Neural progenitor cell (in vitro differentiated cells): ENCODE measurements at places on chromosomes 7 and 10. TPM values are rescaled to one million over a fixed set of nuclear protein-coding genes. Genes with fewer than 3 reads are reported as not detected.
A peak's percentile ranks its signal among the peaks of the same experiment; 100 is the strongest.

C7orf57 gene
- not detected in 2 replicates for total RNA-seq

FRMPD2 gene
- total RNA-seq: 0.22 TPM in 1 of 2 replicates, not detected in the other

SRRM3 gene
- 2.2 and 4.6 TPM in 2 replicates for total RNA-seq

DNA sequence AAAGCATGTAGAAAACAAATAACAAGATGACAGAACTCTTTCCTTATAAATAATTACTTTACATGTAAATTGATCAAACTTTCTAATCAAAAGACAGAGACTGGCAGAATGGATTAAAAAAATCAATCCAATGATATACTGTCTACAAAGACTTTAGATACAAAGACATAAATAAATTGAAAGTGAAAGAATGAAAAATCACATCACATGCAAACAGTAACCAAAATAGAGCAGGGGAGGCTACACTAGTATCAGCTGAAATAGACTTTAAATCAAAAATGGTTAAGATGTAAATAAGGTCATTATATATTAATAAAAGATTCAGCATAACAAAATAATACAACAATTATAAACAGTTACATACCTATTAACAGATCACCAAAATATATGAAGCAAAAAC lies 97.3 kb downstream of the SNX13 start:
- no peaks in the 10 kb centered on the region for H3K27me3 ChIP-seq
- DNase-seq: no peak
- H3K4me1 ChIP-seq: peaks cover 9% of the 10 kb centered on the region
- H3K27ac ChIP-seq: no peak overlapping the region
- peaks cover 12% of the 10 kb centered on the region for H3K36me3 ChIP-seq
- no peak overlapping the region for H3K4me3 ChIP-seq

- no peak overlapping the region for H3K27ac ChIP-seq
- no peaks in the 10 kb centered on the region for H3K4me1 ChIP-seq
- no peak for DNase-seq
- no peaks in the 10 kb centered on the region for H3K27me3 ChIP-seq
- H3K4me3 ChIP-seq: no peak overlapping the region
Observed at GRCh38 chr10:112202561-112203241, 19.1 kb upstream of the GPAM start.

GRCh38 chr10:100357059-100357858 lies 10.2 kb downstream of the SCD start:
- peaks cover 36% of the 10 kb centered on the region for H3K36me3 ChIP-seq
- H3K27me3 ChIP-seq: no peaks in the 10 kb centered on the region
- H3K27ac ChIP-seq: no peak overlapping the region

DNA sequence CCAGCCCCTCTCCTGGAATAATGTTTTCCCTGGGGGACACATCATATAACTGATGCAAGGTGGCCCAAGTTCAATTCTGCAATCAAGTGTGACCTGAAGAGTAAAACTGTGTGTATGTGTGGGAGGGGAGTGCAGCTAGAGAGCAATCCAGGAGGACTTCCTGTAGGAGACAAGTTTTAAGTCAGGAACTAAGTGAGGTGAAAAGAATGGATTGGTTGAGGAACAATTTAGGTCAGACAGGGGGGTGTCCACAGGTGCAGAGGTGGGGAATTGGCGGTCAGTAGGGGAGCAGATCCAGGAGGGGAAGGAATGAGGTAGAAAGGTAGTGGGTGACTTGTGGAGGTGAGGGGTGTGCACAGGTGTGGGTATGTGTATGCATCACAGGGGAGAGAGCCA lies 82.6 kb downstream of the NEURL1 start:
- H3K4me1 ChIP-seq: no peaks in the 10 kb centered on the region
- H3K4me3 ChIP-seq: no peak overlapping the region
- no peaks in the 10 kb centered on the region for H3K36me3 ChIP-seq
- H3K27ac ChIP-seq: no peak overlapping the region

DNA sequence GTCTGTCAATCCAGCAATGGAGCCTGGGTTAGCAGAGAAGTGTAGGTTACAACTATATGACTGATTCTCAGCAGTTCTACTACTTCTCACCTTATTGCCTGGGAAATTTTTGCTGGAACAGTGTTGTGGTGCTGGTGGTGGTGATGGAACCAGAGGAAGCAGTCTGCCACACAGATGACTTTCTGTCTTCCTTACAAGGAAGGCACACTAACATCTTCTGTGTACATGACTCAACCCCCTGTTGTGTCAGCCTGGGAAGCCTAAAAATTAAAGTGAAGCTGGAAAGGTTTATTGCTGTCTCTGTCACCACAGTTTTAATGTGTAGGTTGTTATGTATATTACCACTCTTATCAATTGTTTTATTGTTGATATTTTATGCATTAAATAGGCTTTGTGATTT lies 40.3 kb downstream of the ANKRD7 start:
- no peaks in the 10 kb centered on the region for H3K36me3 ChIP-seq
- DNase-seq: no peak
- H3K27ac ChIP-seq: no peak overlapping the region
- H3K27me3 ChIP-seq: no peaks in the 10 kb centered on the region
- no peak overlapping the region for H3K4me3 ChIP-seq
- H3K4me1 ChIP-seq: no peaks in the 10 kb centered on the region

DNA sequence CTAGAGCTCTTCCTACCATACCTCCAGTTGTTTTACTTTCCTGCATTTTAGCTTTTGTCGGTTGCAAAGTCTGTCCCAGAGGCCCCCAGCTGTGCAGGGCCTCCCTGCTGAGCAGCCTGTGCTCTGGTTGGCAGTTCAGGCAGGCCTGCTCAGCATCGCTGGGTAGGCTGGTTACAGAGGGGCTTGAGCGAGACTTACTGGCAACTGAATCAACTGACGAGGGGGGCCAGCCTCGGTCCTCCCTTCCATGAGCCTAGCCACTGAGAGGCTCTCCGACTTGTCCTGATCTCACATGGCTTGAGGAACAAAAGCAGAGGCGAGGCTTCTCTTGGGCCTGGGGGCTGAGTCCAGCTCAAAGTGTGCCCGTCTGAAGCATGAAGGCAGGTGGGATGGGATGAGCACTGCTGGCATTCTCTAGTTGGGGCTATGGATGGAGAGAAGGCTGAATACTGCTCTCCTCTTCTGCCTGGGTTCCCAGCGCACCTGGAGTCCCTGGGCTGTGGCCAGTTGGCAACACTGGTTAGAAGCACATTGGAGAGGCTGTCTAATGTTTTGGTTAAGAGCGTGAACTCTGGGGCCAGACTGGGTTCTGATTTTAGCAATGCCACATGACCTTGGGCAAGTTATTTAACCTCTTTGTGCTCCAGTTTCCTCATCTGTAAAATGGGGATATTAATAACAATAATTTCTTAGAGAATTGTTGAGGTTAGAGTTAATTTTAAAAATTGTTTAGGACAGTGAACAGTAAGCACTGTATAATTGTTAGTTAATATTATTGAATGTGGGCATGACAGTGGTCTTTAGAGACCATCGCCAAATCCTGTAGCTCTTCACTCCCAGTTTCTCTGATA lies 6.9 kb upstream of the SFRP5 start:
- DNase-seq: peak; percentile 50
- H3K4me1 ChIP-seq: peaks cover 24% of the 10 kb centered on the region
- no peak overlapping the region for H3K4me3 ChIP-seq

ITPRID1 gene
- not detected in 2 replicates for total RNA-seq

GRCh38 chr7:25263337-25263736 lies 35.1 kb upstream of the NPVF start:
- H3K4me1 ChIP-seq: peaks cover 23% of the 10 kb centered on the region
- H3K4me3 ChIP-seq: no peak overlapping the region
- DNase-seq: no peak
- peaks cover 4% of the 10 kb centered on the region for H3K27me3 ChIP-seq
- no peaks in the 10 kb centered on the region for H3K36me3 ChIP-seq
- H3K27ac ChIP-seq: no peak overlapping the region

- H3K4me3 ChIP-seq: no peak overlapping the region
- no peak for DNase-seq
- no peaks in the 10 kb centered on the region for H3K27me3 ChIP-seq
- H3K27ac ChIP-seq: no peak overlapping the region
Observed at GRCh38 chr10:125316436-125316835, 156.1 kb upstream of the CTBP2 start.

DNA sequence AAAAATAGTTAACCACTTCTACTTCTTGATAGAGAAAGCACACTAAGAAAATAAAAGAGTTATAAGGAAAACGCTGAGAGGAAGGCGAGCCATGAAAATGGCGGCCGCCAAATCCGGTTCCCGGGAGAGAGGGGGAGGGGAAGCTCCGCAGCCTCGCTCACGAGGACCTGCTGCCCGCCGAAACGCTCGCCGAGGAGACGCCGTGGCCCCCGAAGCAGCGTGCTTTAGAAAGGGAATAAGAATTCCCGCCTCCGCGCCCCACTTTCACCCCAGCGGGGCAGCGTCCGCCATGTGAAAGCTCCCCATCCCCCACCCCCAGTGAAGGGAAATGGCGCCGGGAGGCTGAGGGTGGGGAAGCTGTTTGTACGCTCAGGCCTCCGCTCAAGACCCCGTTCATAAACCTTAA lies 505 bp downstream of the HNRNPA2B1 start:
- H3K27ac ChIP-seq: peak overlapping the region; percentile 99
- no peaks in the 10 kb centered on the region for H3K27me3 ChIP-seq
- peak overlapping the region; percentile 91 for H3K4me3 ChIP-seq
- peaks cover 39% of the 10 kb centered on the region for H3K36me3 ChIP-seq
- peaks cover 37% of the 10 kb centered on the region for H3K4me1 ChIP-seq

GRCh38 chr10:69818676-69819239 lies 17.1 kb downstream of the COL13A1 start:
- no peaks in the 10 kb centered on the region for H3K27me3 ChIP-seq
- no peak overlapping the region for H3K4me3 ChIP-seq
- no peaks in the 10 kb centered on the region for H3K4me1 ChIP-seq
- no peaks in the 10 kb centered on the region for H3K36me3 ChIP-seq

ATOH7 gene
- total RNA-seq: 0.93 TPM in 1 of 2 replicates, not detected in the other

DNA sequence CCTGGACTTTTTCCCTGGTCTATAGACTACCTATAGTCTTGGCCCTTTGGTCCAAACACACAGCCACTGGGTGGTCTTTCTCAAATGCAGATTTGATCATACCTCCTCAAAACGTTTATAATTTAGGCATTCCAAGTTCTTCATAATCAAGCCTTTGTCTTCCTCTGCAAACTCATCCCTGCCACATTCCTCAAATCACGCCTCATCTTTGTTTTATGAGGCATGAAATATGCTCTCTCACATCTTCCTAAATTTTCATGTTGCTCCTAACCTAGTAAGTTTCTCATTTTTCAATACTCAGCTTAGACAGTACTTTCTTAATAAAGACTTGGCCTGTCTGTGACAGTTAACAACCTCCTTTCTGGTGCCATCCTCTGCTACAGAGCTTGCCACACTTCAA lies 10.9 kb upstream of the HERC4 start:
- H3K27ac ChIP-seq: no peak overlapping the region
- H3K36me3 ChIP-seq: no peaks in the 10 kb centered on the region
- H3K27me3 ChIP-seq: no peaks in the 10 kb centered on the region
- no peak overlapping the region for H3K4me3 ChIP-seq

DNA sequence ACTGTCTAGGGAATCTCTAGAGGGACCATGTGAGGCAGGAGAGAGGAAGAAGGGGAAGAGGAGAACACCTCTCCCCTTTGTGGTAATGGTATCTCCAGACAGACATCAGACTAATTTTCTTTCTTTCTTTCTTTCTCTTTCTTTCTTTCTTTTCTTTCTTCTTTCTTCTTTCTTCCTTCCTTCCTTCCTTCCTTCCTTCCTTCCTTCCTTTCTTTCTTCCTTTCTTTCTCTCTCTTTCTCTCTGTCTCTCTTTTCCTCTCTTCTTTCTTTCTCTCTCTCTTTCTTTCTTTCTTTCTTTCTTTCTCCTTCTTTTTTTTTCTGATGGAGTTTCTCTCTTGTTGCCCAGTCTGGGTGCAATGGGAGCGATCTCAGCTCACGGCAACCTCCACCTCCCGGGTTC lies 73.2 kb upstream of the PAX2 start:
- peaks cover 100% of the 10 kb centered on the region for H3K27me3 ChIP-seq
- no peak overlapping the region for H3K27ac ChIP-seq
- no peak overlapping the region for H3K4me3 ChIP-seq
- H3K4me1 ChIP-seq: peaks cover 4% of the 10 kb centered on the region

NKX1-2 gene
- total RNA-seq: not detected in 2 replicates

GRCh38 chr10:92573091-92573797 lies 649 bp downstream of the IDE start:
- peak overlapping the region; percentile 70 for H3K4me3 ChIP-seq
- peak; percentile 57 for DNase-seq
- no peaks in the 10 kb centered on the region for H3K36me3 ChIP-seq
- H3K4me1 ChIP-seq: peaks cover 21% of the 10 kb centered on the region
- H3K27ac ChIP-seq: no peak overlapping the region

CYP2E1 gene
- total RNA-seq: 0.36 and 0.50 TPM in 2 replicates
